ENCODE measurements at places on chromosomes 16 and 17. TPM values are rescaled to one million over a fixed set of nuclear protein-coding genes. Genes with fewer than 3 reads are reported as not detected.

DNA sequence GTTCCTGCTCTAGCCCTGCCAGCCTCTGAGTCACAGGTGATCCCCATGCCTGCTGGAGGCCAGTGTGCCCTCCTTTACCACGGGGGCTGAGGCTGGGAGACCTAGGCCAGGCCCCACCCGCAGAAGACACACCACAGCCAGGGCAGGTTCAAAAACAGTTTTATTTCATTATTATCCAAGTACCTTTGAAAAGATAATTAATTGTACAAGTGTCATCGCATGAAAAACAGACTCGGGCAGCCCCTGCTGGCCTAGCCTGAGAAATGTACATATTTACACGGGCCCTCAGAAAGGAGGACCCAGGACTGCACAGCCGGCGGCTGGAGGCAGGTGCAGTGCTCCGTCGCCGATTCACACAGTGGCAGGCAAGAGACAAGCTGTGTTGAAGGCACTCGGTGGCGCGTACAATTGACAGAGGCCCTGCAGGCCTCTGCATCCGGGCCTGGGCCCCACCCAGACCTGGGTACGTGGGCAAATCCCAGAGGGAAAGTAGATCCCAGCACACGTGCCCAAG, 4.4 kb downstream of the PDIA2 start:
- no peak for DNase-seq

DNA sequence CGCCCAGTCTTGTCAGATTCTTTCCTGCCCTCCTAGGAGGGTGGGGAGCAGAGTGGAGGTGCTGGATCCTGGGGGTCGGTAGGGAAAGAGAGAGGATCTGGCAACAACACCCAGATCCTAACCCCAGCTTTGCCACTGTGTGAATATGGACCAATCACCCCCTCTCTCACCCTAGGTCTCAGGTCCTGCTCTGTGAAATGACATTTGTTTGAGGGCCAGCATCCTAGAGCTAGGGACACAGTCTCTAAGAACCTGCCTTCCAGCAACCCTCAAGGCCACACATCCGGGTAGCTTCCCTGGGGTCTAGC, 28.4 kb upstream of the MAP3K14 start:
- no peak for DNase-seq

DNA sequence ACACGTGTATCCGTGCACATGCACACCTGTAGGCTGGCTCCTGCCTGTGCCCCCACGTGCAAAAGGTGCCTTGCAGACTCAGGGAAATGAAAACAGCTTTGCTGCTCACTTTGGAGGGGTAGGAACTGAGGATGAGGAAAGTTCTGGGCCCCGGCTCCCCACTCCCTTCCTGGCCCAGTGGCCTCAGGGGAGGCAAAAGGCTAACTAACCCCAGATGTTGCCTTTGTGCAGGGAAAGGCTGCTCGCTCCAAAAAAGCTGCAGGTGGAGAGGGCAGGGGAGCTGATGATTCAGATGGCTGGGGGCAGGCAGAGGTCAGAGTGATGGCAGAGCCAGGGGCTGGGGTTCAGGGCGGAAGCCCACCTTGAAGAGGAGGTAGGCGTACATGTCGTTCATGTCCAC, 12.4 kb downstream of the PLCD3 start:
- no peak for DNase-seq

- no peak for DNase-seq
These were observed 55.4 kb downstream of the TNFRSF13B start for GRCh38 chr17:16916557-16916920.

DNA sequence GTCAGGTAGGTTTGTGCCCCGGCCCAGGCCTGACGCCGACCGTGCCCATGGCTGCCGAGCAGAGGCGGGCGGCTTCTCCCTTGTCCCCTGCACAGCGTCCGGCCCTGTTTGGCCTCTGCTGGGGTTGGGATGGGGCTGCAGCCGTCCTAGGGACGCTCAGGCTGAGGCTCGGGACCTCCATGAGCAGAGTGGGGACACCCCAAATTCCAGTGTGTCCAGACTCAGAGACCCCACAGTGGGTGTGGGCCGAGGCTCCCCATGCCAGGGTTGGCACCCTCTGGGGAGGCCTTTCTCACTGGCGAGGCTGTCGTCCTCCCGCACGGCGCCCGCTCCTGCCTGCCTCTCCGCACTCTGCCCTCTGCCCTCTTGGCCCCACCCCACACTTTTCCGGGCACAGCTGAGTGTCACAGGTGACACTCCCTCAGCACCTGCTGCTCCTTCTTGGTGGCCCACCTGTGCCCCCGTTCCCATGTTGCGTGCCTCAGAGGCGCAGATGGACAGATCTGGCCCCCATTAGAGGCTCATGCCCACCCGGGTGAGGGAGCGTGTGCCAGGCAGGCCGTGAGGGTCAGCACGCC, 16.1 kb downstream of the TRAF7 start:
- DNase-seq = no peak

DNA sequence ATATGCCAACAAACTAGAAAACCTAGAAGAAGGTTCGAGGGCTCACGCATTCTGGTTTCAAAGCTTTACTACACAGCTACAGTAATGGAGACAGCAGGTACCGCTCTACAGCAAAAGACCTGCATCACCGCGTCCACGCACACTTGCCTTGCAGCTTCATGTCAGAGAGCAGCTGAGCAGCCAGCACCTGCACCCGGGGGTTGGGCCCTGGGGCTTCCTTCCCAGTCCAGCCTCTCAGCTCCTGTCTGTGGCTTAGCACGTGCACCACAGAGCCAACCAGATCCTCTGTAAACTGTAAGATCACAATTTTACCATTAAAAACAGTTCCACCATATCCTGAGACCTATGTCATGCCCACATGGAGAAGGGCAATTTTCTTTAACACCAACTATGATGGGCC, 15.3 kb downstream of the MEAK7 start:
- no peak for DNase-seq

GRCh38 chr17:29731589-29731929, 108.8 kb upstream of the CORO6 start:
- no peak for DNase-seq

GRCh38 chr17:75346906-75347305, 57.7 kb upstream of the SLC25A19 start:
- peak; percentile 78 for DNase-seq

DNA sequence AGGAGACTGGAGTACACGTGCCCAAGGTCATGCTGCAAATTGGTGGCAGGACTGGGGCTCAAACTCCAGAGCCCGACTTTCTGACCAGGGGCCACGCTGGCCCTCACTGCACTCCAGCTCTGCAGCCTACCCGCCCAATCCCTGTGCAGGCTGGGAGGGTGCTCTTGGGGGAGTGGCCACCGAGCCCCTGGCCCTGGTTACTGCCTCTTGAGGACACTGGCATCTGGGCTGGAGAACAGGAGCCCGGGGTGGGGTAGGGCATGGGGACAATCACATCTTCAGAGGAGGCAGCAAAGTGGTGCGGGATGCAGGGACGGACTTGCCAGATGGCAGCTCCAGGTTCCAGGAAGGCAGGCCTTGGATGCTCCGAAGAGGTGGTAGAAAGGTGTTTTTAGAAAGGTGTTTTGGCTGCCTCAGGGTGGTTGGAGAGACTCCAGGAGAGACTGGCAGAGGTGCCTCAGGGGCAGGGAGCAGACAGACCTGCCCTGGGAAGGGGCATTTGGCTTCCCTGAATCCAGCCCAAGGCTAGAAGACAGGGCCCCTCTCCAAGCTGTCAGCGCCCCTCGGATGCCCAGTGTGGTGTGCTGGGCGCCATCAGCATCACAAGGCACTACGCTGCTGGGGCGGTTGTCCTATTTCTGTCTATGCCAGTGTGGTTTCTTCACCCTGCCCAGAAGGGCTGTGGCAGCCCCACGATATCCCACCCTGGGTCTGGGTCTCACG, 220.6 kb downstream of the NTN1 start:
- no peak for DNase-seq

- DNase-seq = no peak
These were observed 85.4 kb downstream of the GAS7 start for GRCh38 chr17:10112962-10113361.

GRCh38 chr16:76265434-76266045, 11.7 kb upstream of the CNTNAP4 start:
- no peak for DNase-seq

DNA sequence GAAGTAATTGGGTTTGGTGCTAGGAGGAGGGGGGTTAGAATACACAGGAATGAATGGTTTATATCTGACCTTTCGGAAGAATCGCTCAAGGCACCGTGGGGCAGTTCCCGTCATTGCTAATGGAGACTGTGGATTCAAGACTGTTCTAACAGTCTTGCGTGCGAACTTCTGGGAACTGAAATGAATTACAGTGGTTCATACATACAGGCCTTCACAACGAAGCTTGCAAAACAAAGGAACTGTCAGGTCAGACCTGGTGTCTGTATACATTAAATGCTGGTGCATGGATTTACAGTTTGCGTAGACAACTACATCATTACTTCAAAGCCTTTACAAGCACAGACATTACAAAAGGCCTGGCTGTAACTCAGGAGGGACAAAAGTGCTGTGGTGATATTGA, 983.9 kb downstream of the CDH11 start:
- DNase-seq = no peak

DNA sequence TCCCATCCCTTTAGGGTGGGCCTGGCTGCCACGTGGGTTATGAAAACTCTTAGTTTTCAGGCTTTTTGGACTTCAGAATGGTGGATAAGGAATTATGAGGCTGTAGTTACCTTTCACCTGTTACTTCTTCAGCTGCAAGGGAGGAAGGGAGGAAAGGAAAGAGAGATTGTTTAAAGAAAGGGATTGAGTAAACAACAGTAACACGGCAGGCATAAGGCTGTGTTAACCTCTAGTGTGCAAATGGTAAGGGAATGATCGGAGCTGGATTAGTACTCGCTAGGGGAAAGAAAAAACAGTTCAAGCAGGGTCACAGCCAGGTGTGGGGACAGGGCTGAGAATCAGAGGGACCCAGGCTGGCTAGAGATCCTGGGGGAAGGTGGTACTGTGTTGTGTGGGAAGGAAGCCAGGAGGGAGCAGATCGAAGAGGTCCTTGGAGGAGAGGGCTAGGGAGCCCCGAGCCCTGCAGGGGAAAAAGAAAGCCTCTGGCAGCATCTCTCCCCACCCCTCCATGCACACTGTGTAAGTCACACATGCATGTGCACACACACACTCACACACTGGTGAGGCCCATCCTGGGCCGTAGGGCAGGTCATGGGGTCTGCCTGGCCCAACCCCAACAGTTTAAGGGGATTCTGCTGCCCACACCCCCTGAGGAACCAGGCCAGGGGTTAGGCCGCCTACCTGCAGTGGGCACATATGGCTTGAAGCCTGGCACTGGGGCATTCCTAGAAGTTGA, 49.7 kb downstream of the SNX20 start:
- DNase-seq = no peak

- DNase-seq = peak; percentile 65
These were observed 4.2 kb downstream of the SOCS1 start for GRCh38 chr16:11251525-11252481.

- no peak for DNase-seq
These were observed 77.0 kb downstream of the METRNL start for GRCh38 chr17:83156408-83156807.

- DNase-seq = no peak
These were observed 2.1 kb downstream of the SCARF1 start for GRCh38 chr17:1643293-1643998.

DNA sequence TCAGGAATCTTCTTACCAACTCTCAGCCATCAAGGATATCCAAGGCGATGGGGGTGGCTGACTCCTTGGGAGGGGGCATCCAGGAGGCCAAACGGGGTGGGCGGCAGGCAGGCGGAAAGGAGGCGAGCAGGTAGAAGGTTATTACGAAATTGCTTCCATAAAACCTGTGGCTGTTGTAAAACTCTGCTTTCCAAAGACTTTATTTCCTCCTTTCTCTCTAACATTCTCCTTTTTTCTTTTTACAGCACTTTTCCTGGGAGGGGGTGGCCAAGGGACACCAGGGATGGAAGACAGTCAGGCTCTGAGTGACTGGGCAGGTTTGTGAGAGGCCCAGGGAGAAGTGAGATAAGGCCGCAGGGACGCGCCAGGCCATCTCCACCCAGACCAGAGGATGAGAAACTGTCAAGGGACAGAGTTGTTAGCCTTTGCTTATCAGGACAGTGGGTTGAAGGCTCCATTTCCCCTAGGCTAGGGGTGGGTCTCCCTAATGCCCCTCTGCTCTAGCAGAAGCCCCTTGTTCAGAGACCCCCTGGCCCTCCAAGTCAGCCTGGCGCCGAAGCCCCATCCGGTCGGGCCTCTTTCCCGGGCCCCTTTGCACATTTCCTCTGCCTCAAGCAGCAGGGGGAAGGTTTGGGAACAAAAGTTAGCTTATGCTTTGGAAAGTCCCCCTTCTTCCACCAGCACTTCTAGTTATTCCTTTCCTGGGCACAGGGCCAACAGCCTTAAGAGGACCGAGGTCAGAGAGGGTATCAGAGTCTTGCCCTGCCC, 5.0 kb upstream of the HOXB9 start:
- DNase-seq = no peak

GRCh38 chr17:48925991-48926342, 17.8 kb downstream of the UBE2Z start:
- DNase-seq = no peak

DNA sequence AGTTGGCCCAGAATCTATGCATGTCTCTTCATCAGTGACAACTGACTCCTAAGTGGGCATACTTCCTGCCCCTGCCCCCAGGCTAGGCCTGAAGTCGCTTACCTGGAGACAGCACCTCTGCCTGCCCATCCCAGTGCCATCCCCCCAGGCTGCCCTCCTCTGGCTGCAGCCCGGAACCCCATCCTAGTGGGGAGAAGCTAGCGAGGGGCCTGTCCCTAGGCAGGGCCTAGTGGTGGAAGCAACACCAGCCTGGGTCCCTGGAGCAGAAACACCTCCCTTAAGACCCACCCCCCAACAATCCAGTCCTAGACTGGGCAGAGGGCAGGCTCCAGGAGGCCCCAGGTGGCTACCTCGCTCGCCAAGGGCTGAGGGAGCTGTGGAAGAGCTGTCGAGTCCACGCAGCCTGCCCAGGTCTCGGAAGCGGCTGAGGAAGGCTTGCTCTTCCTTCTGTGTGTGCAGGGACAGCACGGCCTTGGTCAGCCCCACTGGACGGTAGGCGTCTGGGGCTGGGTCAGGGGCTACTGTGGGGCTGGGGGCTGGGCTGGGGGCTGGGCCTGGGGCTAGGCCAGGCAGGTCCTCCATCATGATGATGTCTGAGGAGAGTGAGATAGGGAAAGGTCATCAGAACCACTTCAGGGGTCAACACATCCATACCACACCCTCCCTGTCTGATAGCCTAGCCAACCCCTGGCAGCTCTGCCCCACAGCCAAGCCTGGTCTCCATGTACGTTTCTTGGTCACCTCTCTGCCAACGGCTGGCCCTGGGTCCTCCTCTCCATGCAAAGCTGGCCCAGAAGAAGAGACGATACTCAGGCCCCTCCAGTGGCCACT, 7.6 kb downstream of the PER1 start:
- no peak for DNase-seq

GRCh38 chr16:14405611-14406537, 224.2 kb downstream of the PARN start:
- peak; percentile 50 for DNase-seq

Gene ATP1B2
- not detected for total RNA-seq

Gene MILR1
- total RNA-seq = 3.9 TPM

Gene TLCD3B
- not detected for total RNA-seq

Gene ANKRD40
- 47.0 TPM for total RNA-seq

Gene PRSS36
- total RNA-seq = under 0.01 TPM

Gene ETV4
- total RNA-seq = 4.7 TPM

Gene SPN
- total RNA-seq = not detected

Gene KRT40
- total RNA-seq = not detected

Gene TBC1D3E
- total RNA-seq = 0.32 TPM

Gene SLFN12L
- total RNA-seq = not detected

Gene FSCN2
- 1.7 TPM for total RNA-seq

Gene MAF
- total RNA-seq = 3.5 TPM

Gene PRAC1
- total RNA-seq = not detected

Gene FOXL1
- total RNA-seq = 3.5 TPM

Gene PABPN1L
- not detected for total RNA-seq

Data from fibroblast of villous mesenchyme (primary cell).